ENCODE measurements at places on chromosomes 1 and 21. TPM values are rescaled to one million over a fixed set of nuclear protein-coding genes. Genes with fewer than 3 reads are reported as not detected.

- DNase-seq = no peak
Measured at GRCh38 chr1:9346566-9346965, 53.9 kb downstream of the SPSB1 start.

DNA sequence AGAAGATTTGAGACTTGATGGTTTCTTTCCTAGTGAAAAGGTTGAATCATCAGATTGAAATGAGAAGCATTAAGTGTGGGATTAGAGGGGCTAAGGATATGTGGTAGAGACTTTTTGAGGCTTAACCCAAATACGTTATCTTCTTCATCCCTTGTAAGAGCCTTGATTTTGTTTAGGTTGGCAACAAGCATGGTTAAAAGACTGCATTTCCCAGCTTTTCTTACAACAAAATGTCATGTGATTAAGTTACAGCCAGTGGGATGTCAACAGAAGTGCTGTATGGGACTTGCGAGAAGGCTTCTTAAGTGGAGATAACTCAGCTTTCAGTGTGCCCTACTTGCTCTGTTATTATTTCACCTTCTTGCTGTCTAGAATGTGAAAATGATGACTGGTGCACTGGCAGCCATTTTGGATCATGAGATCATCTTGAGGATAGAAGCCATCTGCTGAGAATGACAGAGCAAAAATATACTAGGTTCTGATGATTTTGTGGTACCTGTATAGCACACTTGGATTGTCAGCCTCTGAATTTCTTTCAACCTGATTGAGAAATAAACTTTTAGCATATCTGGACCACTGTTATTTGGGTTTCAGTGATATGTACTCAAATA is 41.3 kb upstream of the GNG12 start:
- DNase-seq = no peak

The OR2T10 gene
- not detected for total RNA-seq

DNA sequence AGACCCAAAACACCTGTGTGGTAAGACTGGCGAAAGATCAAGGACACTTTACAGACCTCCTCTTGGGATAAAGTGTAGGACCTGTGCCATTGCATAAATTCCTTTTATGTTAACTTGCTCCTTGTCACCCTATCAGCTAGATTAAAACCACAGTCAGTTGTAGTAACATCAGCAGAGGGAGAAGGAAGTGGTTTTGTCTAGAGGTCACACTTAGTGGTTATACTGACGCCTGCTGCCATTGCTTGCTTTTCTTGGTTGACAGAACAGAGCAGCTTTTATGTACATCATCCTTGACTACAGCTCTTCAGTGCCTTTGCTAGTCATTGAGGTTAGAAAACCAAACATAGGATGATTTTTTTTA is 101.4 kb downstream of the PBX1 start:
- no peak for DNase-seq

- no peak for DNase-seq
Measured at GRCh38 chr21:15495965-15496364, 233.8 kb upstream of the USP25 start.

DNA sequence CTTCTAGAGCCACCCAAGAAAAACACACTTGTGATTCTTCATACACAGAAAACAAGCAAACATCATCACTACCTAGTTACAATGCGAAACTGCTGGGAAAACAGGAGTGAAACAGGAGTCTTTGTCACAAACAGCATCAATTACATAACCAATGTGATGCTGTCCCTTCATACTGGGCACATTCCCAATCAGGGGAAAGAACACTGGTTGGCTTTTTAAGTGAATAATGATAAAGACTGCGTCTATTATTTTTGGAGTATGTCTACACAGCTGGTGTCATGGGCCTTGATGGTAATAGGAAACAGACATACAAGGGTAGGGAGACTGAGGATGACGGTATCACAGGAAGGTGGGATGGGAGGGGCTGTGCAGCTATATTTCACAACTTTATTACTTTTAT is 43.3 kb downstream of the SIPA1L2 start:
- no peak for DNase-seq

GRCh38 chr1:68173936-68174737 is 58.2 kb downstream of the WLS start:
- no peak for DNase-seq

- DNase-seq = no peak
Measured at GRCh38 chr1:85568660-85569059, 11.9 kb upstream of the CCN1 start.

GRCh38 chr1:95604771-95605170 is 370.8 kb downstream of the RWDD3 start:
- no peak for DNase-seq

- DNase-seq = no peak
Measured at GRCh38 chr1:19055701-19056100, 99.2 kb upstream of the IFFO2 start.

The REN gene
- total RNA-seq = not detected

DNA sequence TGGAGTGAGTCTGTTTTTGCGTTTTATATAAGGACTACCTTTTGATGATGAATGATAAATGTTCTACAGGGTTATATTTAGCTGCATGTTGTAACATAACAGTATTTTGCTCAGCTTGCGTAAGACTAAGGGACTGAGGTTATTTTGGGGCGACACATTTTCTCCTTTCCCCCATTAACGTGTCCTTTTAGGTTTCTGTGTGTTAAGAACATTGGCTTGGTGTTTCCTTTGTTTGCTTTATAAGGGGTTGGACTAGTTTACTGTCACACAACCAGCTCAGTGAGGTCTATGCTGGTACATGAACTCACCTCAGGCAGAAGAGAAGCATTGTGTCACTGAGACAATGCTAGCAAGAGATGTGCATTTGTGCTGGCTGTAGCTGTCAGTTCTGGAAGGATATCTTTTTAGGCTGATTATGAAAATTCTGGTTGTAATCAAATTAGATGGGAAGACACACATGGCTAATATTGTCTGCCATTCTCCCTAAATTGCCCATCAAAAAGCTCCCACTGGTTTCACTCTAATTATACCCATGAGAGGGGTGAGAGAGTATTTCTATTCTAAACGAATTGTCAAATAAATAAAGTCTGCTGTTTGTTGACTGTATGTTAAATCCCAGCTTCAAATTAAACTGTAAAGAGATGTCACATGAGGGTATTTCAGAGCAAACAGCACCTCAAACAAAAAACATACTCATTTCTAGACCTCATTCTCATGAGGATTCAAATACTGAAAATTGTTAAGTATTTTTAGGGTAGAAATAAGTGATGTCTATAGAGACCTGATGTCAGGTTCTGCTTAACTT is 62.6 kb downstream of the CDC14A start:
- no peak for DNase-seq

The DTL gene
- total RNA-seq = 11.6 TPM

The TTC4 gene
- 16.4 TPM for total RNA-seq

GRCh38 chr1:182442333-182442732 is 7.6 kb upstream of the RGSL1 start:
- no peak for DNase-seq

DNA sequence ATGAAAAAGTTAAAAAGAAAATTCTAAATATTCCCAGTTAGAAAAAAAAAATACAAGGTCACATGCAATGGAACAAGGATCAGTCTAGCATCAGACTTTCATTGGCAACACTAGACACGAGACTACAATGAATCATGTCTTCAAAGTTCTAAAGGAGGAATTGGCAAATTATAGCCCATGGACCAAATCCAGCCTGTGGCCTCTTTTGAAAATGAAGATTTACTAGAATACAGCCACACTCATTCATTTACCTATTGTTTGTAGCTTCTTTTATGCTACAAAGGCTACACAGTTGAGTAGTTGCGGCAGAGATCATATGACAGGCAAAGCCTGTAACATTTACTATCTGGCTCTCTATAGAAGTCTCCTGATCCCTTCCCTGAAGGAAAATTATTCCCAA is 71.4 kb downstream of the MRPL39 start:
- no peak for DNase-seq

GRCh38 chr1:15958793-15959192 is 17.1 kb downstream of the ZBTB17 start:
- no peak for DNase-seq

DNA sequence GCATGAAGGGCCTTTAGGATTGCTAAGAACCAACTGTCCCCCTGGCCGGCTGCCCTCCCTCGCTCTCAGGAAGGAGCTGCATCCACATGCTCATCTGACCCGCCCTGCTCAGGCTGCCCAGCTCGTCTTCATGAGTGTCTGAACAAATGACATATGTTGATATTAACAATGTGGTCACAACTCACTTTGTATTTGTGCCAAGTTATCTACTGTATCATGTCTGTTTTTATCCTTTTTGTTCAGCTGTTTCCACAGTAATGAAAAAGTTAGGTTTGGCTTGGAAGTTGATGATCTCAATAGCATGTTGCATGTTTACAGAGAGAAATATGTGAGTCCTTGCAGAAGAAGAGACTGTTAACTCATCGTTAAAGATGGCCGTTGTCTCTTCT is 75.1 kb downstream of the PHTF1 start:
- no peak for DNase-seq

DNA sequence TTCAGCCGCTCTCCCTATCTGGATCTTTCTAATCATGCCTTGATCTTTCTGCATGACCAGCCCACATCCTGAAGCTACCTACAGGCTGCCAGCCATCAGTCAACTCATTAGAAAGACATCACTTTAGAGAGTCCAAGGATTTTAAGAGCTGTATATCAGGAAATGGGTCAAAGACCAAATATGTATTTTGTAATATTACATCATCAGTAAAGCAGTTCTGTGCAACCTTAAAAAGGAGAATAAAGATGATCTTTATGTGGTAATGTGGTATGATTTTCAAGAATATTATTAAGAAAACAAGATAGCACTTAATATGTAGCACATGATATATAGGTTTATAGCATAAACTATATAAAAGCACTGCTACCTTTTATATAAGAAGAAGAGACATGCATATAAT is 47.6 kb downstream of the SLC30A7 start:
- DNase-seq = no peak

DNA sequence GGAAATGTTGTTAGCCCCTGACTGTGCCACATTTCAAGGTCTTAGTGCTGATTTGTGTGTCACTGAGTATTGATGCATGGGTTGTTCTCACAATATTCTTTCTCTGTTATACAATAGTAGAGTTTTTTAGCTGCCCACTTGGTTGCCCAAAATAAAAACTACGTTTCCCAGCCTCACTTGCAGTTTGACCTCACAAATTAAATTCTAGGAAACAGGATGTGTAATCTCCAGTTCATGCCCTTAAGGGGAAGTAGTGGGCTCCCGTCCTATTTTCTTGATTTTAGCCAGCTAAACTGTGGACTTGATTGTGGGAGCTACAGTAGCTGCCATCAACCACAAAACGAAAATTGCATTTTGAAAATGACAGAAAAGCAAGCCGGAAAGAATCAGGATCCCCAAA is 27.3 kb upstream of the LAMC1 start:
- no peak for DNase-seq

The CRYBG2 gene
- 1.4 TPM for total RNA-seq

The TRIM58 gene
- total RNA-seq = 1.4 TPM

Measured in endothelial cell (in vitro differentiated cells).